H9 (cell line): ENCODE measurements at places on chromosomes 3 and 15. TPM values are rescaled to one million over a fixed set of nuclear protein-coding genes. Genes with fewer than 3 reads are reported as not detected.

XCR1 gene
- total RNA-seq: not detected in 2 replicates

EXD1 gene
- not detected in 2 replicates for total RNA-seq

LRRIQ4 gene
- total RNA-seq: 0.26 TPM in 1 of 2 replicates, not detected in the other

GRCh38 chr3:49416867-49417266, 4.6 kb downstream of the TCTA start:
- no peak for DNase-seq
- peaks cover 47% of the 10 kb centered on the region for H3K36me3 ChIP-seq
- H3K4me3 ChIP-seq: no peak overlapping the region
- H3K27ac ChIP-seq: no peak overlapping the region

DNA sequence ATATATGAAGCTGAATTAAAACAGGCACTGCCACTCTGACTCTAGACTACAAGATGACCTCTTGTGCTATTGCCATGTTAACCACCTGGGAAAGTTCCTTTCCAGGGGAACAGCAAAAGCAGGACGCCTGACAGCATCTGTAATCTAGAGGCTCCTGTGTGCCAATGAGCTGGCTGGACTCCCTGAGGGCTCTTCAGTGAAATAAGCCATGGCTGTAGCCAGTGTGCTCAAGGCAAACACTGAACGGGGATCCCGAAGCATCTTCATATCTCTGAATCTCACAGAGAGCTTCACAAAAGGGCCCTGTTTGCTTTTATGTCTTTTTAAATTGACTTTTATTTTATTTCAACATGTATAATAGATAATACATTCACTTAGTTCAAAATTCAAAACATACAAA, 57.2 kb downstream of the BFSP2 start:
- H3K27ac ChIP-seq: no peak overlapping the region
- no peaks in the 10 kb centered on the region for H3K36me3 ChIP-seq
- H3K4me1 ChIP-seq: peaks cover 2% of the 10 kb centered on the region; the same call in 1 of the 2 replicates
- DNase-seq: no peak
- H3K27me3 ChIP-seq: no peaks in the 10 kb centered on the region
- no peak overlapping the region for H3K4me3 ChIP-seq

GRCh38 chr15:32956711-32957110, 237.8 kb downstream of the FMN1 start:
- H3K27ac ChIP-seq: no peak overlapping the region
- H3K27me3 ChIP-seq: no peaks in the 10 kb centered on the region
- no peaks in the 10 kb centered on the region for H3K36me3 ChIP-seq
- H3K4me3 ChIP-seq: no peak overlapping the region
- peaks cover 6% of the 10 kb centered on the region; the same call in 1 of the 2 replicates for H3K4me1 ChIP-seq

- H3K27ac ChIP-seq: no peak overlapping the region
- DNase-seq: no peak
- H3K27me3 ChIP-seq: no peaks in the 10 kb centered on the region
- H3K36me3 ChIP-seq: no peaks in the 10 kb centered on the region; the same call in 1 of the 3 replicates
- no peak overlapping the region for H3K4me3 ChIP-seq
These were observed 40.3 kb downstream of the SPG11 start for GRCh38 chr15:44623178-44623577.

GRCh38 chr15:96160800-96161199, 169.7 kb upstream of the NR2F2 start:
- no peak for DNase-seq
- H3K4me3 ChIP-seq: no peak overlapping the region
- no peaks in the 10 kb centered on the region for H3K4me1 ChIP-seq
- H3K27me3 ChIP-seq: no peaks in the 10 kb centered on the region
- H3K27ac ChIP-seq: no peak overlapping the region

DNA sequence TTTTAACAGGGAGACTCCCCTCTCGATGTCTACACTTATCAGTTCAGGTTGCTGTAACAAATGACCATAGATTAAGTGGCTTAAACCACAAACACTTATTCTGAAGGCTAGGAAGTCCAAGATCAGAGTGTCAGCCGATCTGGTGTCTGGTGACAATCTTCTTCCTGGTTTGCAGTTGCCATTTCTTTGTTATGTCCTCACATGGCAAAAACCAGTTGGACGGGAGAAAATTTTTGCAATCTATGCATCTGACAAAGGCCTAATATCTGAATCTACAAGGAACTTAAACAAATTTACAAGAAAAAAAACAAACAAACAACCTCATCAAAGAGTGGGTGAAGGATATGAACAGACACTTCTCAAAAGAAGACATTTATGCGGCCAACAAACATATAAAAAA, 116.9 kb upstream of the FOXB1 start:
- no peaks in the 10 kb centered on the region; the same call in 1 of the 2 replicates for H3K4me1 ChIP-seq
- DNase-seq: no peak
- H3K4me3 ChIP-seq: no peak overlapping the region
- no peak overlapping the region for H3K27ac ChIP-seq

DNA sequence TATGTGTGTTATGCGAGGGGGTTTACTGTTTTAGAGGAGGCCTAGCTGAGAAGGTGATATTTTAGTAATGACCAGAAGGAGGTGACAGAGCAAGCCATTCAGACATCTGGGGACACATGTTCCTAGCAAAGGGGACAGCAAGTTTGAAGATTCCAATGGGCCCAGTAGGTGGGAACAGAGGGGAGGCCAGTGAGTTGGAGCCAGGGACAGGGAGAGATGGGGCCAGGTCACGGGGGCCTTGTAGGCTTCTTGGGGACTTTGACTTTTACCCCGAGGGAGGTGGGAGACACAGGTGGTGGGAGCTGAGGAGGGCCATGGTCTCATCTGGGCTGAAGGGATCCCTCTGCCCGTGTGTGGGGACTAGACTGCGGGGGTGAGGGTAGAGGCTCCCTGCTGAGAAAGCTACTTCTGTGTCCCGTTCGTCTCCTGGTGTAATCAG, 72.5 kb downstream of the MGLL start:
- no peak for DNase-seq
- H3K4me3 ChIP-seq: no peak overlapping the region
- no peak overlapping the region for H3K27ac ChIP-seq
- no peaks in the 10 kb centered on the region for H3K27me3 ChIP-seq

DNA sequence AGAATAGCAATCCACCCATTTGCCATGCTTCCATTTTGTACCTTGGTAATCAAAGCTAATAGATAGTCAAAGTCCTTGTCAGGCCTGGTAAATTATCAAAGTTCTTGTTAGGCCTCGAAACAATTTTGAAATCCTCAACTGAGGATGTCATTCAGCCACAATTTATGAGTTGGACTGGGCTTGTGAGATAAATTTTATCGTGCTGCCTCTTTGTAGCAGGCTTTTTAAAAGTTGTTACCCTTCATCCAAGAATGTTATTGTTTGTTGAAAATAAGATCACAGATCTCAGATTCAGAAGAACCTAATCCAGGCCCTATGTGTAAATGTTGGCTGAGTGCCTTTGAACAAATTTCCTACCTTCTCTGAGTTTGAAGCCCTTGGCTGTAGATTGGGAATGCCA, 143.3 kb upstream of the PROK2 start:
- peaks cover 20% of the 10 kb centered on the region; the same call in 1 of the 2 replicates for H3K4me1 ChIP-seq
- DNase-seq: no peak
- H3K27me3 ChIP-seq: no peaks in the 10 kb centered on the region
- no peak overlapping the region for H3K27ac ChIP-seq

DNA sequence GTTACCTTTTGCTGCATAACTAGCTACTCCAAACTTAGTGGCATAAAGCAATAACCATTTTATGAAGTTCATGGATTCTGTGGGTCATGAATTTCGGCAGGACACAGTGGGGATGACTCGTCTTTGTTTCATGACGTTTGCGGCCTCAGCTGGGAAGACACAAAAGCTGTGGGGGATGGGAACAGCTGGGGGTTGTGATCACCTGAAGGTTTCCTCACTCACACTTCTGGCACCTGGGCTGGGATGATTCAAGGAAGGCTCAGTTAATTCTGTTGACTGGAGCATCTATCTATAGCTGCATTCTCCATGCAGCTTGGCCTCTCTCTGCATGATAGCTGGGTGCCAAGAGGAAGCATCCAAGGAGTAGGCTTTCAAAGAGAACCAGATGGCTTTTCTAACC, 332.8 kb downstream of the ULK4 start:
- H3K4me3 ChIP-seq: no peak overlapping the region
- peaks cover 5% of the 10 kb centered on the region; the same call in 1 of the 2 replicates for H3K4me1 ChIP-seq
- DNase-seq: peak; percentile 47
- H3K36me3 ChIP-seq: no peaks in the 10 kb centered on the region
- no peaks in the 10 kb centered on the region for H3K27me3 ChIP-seq

- no peak overlapping the region for H3K4me3 ChIP-seq
- H3K36me3 ChIP-seq: no peaks in the 10 kb centered on the region; the same call in 2 of the 3 replicates
- H3K27ac ChIP-seq: no peak overlapping the region
- no peak for DNase-seq
These were observed 70.7 kb upstream of the KCNMB2 start for GRCh38 chr3:178465260-178466180.

GRCh38 chr3:37691213-37691830, 170.4 kb upstream of the CTDSPL start:
- no peaks in the 10 kb centered on the region for H3K36me3 ChIP-seq
- H3K27ac ChIP-seq: no peak overlapping the region
- no peaks in the 10 kb centered on the region for H3K27me3 ChIP-seq
- DNase-seq: no peak
- H3K4me3 ChIP-seq: no peak overlapping the region

GRCh38 chr15:35663956-35664355, 118.0 kb upstream of the DPH6 start:
- no peaks in the 10 kb centered on the region for H3K36me3 ChIP-seq
- H3K4me3 ChIP-seq: no peak overlapping the region
- no peaks in the 10 kb centered on the region for H3K27me3 ChIP-seq
- no peaks in the 10 kb centered on the region; the same call in 1 of the 2 replicates for H3K4me1 ChIP-seq
- no peak overlapping the region for H3K27ac ChIP-seq
- DNase-seq: no peak

GRCh38 chr3:121994551-121994950, 27.5 kb downstream of the ILDR1 start:
- H3K27me3 ChIP-seq: no peaks in the 10 kb centered on the region
- no peaks in the 10 kb centered on the region; the same call in 1 of the 2 replicates for H3K4me1 ChIP-seq
- H3K4me3 ChIP-seq: no peak overlapping the region
- no peaks in the 10 kb centered on the region for H3K36me3 ChIP-seq
- no peak for DNase-seq

- H3K4me1 ChIP-seq: peaks cover 3% of the 10 kb centered on the region; the same call in 1 of the 2 replicates
- H3K4me3 ChIP-seq: no peak overlapping the region
- no peaks in the 10 kb centered on the region for H3K27me3 ChIP-seq
- H3K27ac ChIP-seq: no peak overlapping the region
These were observed 25.3 kb downstream of the NCEH1 start for GRCh38 chr3:172685331-172686214.
